NCI-H1105 treated with DMSO at 0.1 percent for 48 hours (cell line): ENCODE measurements at places on chromosomes 12 and 14.

DNA sequence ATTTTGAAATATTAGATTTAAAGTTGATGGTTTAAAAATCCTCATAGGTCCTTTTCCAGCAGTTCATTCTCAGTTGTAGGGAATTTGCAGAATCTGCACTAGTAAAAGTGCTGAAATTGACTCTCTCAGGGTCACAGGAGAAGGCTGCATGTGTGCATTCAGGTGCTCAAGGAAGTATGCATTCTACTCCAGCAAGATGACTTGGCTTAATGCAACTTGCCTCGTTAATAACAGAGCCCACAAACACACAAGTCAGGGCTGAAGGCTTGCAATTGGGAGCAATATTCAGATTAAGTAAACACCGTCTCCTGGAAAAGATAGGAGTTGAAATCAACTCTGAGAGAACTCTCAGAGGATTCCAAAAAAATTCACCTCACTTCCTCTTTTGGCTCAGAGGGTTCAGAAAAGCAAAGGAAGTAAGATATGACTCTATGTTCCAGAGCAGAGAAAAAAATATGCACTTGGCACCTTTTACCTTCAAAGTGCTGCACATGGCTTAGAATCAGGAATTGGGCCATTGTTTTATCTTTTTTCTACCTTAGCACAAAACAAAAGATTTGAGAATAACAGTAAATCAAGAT lies 406.3 kb upstream of the DCN start:
- no peak for DNase-seq

- DNase-seq: no peak
Measured at GRCh38 chr12:84085046-84085445, 827.6 kb downstream of the SLC6A15 start.

- DNase-seq: no peak
Measured at GRCh38 chr12:81079280-81080076, 1.6 kb downstream of the ACSS3 start.

GRCh38 chr12:42285431-42285830 lies 40.5 kb downstream of the ZCRB1 start:
- no peak for DNase-seq

DNA sequence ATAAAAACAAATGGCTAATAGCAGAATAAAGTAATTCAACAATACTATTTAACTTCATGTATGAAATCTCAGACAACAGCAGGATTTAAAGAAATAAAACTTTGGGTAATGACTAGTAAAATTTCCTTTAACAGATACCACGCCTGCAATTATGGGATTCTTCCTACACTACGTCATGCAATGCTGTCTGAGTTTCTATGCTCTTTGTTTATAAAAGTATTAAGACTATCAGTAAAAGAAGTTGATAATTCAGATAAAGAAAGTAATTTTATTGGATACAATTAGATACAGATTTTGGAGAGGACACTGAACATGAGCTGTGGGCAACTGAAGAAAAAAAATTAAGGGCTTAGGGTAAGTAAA lies 308.4 kb upstream of the LRFN5 start:
- no peak for DNase-seq

GRCh38 chr12:82357340-82357739 lies 847 bp downstream of the CCDC59 start:
- DNase-seq: no peak

DNA sequence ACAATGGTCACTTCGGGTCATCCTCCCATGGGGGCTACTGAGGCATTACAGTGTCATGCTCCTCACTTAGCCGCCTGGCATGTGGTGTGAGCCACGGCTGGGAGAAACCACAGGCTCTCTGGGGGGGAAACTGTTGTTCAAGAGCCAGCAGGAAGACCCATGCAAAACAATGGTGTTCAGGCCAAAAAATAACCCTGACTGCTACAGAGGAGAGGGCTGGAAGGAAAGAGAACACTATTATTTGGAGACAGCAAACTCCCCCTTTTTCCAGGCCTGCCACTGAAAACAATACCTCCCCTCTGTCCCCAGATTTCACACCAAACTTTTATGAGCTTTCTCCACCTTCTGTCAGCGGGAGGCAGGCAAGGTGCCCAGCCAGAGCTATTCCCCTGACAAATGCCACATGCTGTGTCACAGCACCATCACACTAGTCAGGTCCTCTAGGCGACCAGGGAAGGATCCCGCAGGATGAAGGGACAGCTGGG lies 83.7 kb downstream of the CHGA start:
- DNase-seq: no peak

- DNase-seq: no peak
Measured at GRCh38 chr12:117816-118345, 51.3 kb downstream of the IQSEC3 start.
